ENCODE measurements at places on chromosomes 3 and 15.

DNA sequence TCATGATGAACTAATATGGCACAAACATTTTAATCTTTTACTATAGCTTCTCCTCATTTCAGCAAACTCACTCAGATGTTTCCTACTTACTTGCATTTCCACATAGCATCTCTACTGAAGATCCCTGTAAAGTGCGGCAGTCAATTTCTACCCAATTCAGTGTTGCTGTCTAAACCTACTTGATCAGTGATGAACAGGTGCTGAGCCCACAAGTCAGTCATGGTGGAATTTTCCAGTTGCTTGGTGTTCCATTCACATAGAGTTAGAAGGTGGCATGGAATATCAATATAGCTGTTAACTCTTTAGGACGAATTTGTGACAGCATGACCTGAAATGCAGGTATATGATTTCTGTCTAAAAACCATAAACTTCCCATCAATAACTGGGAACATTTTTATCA, 22.7 kb downstream of the MRPL3 start:
- DNase-seq, result no peak

DNA sequence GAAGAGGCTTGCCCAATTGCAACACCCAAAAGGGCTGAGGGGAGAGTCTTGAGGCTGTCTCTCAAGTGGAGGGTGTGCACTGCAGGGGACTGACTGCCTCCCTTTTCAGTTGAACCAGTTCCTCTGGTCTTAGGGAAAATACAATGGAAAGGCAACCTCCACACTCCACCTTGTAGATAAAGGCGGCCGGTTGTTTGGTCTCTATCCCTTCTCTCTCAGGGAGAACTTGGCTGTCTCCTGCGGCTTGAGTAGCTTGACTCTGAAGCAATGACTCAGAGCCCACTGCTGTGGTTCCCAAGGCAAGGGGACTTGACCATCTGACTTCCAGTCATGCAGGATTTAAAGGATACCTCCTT, 143.2 kb upstream of the UMPS start:
- DNase-seq, result no peak

DNA sequence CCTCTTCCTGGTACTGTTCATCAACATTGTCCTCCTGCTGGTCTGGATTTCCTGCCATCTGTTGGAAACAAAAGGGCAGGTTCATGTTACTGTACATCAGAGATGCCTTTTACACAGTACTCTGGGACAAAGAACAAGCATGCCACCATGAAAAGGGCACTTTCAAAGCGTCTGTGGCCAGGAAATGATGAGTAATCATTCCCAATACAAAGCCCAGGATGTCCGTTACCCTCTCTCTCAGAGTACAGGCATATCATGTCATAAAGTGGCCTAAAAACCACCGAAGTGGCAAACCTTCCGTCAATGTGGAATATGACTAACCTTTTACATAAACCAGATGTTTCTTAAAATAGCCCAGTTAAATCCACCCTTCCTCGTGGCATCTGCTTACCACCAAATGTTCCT, 71.2 kb downstream of the GOLIM4 start:
- DNase-seq, result peak; percentile 23

- DNase-seq, result no peak
Observed at GRCh38 chr3:85498177-85498576, 539.4 kb downstream of the CADM2 start.

DNA sequence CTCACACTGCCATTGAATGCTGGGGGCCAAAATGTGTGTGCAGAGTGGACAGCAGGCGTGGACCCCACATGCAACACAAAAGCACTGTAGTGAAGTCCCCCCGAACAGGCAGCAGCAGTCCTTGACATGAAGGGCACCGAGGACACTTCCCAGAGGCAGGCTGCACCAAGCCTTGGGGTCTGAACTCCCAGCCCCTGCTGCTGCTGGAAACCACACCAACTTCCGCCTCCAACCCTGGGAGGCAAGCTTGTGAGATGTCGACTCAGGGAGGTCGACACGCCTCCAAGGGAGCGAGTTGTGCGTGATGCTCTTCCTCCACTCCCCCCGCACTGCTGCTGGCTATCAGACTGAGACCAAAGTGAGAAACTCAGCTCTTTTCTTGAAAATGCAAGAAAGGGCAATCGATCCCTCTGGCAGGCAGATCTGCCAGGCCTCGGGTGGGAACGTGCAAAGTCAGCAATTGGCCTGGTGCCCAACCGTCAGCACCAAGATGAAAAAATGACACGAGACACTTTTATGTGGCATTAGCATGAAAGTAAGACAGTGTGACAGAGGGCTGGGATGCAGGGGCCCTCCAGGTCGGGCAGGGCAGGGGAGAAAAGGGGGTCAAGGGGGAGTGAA, 43.6 kb downstream of the WHAMM start:
- DNase-seq, result no peak

DNA sequence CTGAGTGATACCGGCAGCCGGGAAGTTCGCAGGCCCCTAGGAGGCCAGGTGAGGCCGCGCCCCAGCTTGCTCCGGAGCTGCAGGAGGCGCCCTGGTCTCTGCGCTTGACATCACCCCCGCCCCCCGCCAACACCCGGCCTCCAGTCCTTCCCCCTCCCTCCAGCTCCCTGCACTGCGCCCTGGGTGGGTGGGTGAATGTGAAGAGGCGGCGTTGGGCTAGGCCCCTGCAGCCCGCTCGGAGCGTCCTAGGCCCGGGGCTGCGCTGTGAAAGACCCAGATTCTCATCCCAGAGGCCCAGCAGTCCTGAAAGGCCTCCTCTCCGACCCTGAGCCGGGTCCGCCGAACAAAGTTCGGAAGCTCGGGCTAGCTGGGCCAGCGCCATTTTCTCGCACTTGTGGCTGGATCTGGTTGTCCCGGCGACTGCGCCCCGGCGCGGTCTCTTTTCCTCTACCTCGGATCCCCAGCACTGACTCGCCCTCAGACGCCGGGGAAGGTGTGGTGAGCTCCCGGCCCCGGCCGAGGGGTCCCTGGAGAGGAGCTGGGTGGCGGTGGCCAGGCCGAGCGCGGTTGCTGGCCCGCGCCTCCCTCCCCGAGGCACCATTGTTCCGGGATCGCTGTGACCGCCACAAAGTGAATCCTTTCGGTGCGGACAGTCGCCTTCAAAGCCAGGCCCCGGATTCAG, 12.9 kb downstream of the ZIC4 start:
- DNase-seq, result no peak

DNA sequence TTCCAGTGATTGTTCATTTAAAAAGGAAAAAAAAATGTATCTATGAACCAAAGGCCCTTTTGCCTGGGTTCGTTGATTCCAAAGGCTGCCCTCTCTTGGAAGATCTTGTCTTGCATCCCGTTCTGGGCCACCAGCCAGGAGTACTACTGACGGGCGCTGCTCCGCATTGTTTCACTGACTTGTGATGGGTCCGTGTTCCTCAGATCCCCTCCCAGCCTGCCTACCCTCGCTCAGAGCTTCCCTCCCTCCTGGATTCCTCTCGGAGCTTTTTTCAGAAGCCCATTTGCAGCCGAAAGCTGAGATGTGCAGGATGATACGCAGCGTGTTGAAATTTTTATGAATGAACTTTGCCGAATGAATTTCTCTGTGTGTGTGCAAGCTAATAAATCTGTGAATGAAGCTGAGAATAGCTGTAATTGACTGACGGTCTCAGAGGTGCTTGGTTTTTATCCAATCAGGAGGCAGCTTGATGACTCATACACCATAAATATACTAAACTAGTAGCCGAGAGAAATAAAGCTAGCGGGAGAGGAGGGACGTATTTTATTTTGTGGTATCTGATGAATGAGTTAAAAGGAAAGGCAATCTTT, at the start of gene SHC4:
Gene SHC4 (minus strand): TSS at position 396 of the 590 bp plus-strand sequence. CDS start 904 bp downstream, outside the sequence.
- peak; percentile 30 for DNase-seq

DNA sequence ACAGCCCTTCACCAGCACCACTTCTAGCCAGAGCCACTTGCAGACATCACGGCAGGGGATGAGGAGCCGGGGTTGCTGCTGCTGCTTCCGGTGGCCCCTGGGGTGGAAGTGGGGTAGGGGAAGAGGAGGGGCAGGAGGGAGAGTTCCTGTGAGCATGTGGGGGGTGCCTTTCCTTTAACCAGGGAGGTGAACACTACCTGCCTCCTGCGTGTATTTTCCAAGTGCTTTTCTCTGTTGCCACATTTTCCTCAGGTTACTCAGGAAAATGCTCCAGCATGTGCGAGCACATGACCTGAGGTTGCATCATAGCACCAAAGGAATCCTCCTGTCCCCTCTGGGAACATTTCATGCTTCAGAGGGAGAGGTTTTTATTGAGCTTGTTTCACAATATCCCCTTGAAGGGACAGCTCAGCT, 12.2 kb upstream of the SACM1L start:
- DNase-seq, result peak; percentile 66

- no peak for DNase-seq
Observed at GRCh38 chr3:126773783-126774182, 69.7 kb downstream of the CHCHD6 start.

- no peak for DNase-seq
Observed at GRCh38 chr15:76512971-76513370, 176.4 kb downstream of the ISL2 start.

GRCh38 chr15:29403772-29404171, 134.2 kb upstream of the NSMCE3 start:
- DNase-seq, result no peak

DNA sequence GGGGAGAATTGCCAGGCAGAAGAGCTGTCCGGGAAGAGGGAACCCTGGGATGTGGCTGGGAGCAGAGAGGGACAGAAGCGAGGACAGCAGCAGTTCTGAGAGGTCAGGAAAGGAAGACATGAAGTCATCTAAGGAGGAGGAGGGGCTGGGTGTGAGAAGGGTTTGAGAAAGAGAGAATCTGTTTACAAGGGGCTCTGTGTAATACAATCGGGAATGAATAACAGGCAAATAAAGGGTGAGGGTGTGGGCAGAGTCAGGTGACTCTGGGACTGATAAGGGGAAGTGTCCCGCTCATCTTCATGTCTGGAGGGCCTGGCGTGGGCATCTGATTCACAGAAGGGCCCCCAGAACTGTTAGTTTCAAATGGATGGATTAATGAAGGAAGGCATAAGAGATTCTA, 191.3 kb downstream of the XXYLT1 start:
- DNase-seq, result no peak

DNA sequence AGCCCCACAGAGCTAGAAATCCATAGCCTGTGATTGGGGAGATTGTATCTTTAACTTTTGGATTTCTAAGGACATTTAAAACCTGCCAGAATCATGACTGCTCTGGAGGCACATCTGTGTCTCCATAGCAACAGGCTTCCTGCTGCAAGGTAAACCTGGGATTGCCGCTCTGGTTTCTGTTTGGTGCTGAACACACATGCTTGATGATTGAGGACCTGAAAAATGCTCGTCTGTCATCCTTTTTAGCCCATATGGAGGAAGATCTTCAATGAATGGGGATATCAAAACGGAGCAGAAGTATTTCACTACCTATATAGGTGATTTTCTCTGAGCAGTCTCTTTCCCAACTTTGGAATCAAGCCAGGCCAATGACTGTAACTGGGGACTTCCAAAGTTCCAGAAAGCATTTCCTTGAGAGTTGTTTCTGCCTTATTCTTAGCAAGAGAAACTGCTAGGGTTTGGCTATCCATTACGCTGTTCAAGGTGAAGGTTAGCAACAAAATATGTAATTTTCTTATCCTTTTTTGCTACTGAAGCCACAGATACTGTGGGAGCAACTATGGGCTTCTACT, 96.5 kb upstream of the TNIK start:
- no peak for DNase-seq

DNA sequence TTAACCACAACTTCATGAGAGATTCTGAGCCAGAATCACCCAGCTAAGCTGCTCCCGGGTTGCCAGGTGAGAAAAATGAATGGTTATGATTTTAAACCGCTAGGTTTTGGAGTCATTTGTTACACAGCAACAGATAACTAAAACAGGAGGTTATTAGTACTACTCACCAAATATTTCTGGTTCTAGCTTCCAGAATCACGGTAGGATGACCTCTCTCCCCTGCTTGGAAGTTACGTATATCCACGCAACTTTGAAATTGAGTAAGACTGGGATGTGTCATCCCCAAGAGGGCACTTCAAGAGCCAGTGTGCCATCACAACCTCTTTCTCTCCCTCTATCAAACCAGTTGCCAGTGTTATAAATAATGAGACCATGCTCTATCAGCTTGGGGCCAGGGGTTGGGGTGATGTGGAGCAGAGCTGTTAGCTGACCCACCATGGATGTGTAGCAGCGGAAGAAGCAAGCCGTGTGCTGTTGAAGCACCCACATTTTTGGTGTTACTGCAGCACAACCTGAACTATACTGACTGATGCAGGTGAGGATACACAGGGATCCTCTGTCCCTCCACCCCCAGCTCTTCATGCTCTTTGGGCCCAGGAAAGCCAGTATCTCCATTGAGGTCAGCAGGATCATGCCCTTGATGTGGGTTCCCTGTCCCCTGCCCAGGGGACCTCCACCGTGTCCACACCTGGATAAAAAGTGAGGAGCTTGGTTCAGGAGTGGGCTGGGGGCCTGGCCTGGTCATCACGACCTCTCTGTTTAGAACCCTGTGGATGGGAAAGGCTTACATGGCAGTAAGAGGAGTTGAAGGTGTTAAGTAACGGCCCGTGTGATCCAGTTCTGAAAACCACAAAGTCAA, 19.4 kb upstream of the ALDH1A3 start:
- DNase-seq, result no peak

- DNase-seq, result no peak
Observed at GRCh38 chr3:150739877-150740645, 22.9 kb downstream of the SIAH2 start.

DNA sequence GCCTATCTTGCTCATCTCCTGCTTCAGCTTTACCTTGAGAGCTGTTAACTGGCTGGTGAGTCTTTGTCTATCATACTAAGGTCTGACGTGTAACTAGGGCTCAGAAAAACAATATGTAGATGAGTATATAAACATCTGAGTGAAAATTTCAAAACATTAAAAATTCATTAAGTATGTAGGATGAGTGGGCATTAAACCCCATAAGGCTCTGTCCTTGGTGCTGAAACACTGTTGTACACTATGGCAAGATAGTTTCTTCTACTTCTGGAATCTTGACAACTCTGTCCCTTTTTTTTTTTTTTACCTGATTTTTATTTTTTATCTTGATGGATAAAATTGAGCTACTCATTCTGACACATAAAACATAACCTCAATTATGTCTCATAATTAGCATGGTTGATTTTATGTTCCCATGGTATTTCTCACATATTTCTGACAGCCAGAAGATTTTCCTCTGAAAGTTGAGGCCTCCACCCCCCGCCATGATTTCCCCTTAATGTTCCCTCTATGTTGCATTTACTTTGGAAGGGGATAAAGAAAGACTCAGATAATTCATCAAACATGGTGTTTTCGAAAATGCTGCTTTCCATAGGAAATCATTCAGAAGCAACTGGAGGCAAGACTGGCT, 54.3 kb downstream of the DGKG start:
- peak; percentile 47 for DNase-seq

- peak; percentile 59 for DNase-seq
Observed at GRCh38 chr3:133663569-133664313, 2.0 kb upstream of the TOPBP1 start.

- no peak for DNase-seq
Observed at GRCh38 chr3:30621576-30621975, 15.2 kb downstream of the TGFBR2 start.

DNA sequence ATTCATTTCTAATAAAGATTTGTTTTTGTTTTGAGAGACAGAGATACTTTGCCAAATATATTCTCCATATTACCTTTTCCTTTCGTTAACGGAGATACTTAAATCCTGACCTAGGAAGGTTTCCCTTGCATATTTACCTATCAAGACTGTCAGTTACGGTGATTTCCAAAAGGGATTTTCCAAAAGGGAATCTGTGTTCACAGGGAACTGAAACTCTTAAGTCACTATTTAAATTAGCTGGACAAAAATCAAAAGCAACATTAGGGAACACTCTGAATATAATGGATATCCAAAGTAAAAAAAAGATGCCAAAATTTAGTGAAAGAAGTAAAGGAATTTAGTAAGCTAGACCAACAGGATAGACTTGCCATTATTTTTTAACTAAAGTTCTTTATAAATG, 576 bp downstream of the LRRFIP2 start:
- no peak for DNase-seq
